Prostate gland (tissue), 2 donors: ENCODE measurements at places on chromosomes 7 and 10.

- DNase-seq, result no peak
- H3K4me1 ChIP-seq, result no peaks in the 10 kb centered on the region
- H3K36me3 ChIP-seq, result no peaks in the 10 kb centered on the region
- H3K4me3 ChIP-seq, result no peak overlapping the region
- H3K27ac ChIP-seq, result no peak overlapping the region
- no peaks in the 10 kb centered on the region for H3K27me3 ChIP-seq
These were observed 83.5 kb downstream of the SGMS1 start for GRCh38 chr10:50540069-50540825.

- no peak for DNase-seq
- H3K4me3 ChIP-seq, result no peak overlapping the region
- H3K36me3 ChIP-seq, result no peaks in the 10 kb centered on the region
These were observed 8.8 kb upstream of the PCGF5 start for GRCh38 chr10:91211675-91212074.

DNA sequence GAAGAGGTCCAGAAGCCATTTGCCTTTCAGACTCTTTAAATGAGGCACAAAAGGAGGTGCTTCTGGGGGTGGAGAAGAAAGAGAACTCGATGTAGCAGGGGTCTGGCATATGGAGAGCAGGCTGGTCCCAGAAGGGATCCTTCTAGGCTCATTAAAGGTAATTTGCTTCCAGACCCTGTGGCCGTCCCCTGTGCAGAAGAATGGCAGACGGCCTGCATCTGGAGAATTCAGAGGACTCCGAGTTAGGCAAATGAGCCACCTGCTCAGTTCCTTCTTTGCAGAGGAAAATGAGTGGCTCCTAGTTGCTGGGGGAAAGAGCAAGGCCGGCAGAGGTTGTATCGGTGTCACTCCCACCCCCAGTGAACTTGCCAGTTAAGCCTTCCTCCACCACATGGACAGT, 73.8 kb upstream of the FAM180A start:
- no peak for DNase-seq
- no peaks in the 10 kb centered on the region for H3K27me3 ChIP-seq
- H3K4me3 ChIP-seq, result no peak overlapping the region
- H3K4me1 ChIP-seq, result no peaks in the 10 kb centered on the region
- H3K27ac ChIP-seq, result no peak overlapping the region

DNA sequence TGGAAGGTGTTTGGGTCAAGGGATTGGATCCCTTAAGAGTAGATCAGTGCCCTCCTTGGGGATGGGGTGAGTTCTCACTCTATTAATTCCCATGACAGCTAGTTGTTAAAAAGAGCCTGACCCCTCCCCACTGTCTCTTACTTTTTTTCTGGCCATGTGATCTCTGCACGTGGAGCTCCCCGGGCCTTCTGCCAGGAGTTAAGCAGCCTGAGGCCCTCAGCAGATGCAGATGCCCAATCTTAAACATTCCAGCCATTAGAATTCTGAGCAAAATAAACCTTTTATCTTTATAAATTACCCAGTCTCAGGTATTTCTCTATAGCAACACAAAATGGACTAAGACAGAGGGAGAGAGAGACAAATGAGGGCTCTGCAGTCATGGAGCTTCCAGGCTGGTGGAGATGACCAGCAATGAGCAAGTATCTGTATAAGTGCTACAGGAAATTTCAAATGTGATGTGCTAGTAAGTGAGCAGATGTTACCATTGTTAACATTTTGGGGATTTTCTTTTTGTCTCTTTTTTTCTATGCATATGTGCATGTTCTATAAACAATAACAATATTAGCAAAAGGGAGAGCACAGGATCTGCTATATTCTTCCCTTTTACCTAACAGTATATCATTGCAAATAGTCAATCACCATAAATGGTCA, 26.7 kb downstream of the PLPP4 start:
- H3K36me3 ChIP-seq, result no peaks in the 10 kb centered on the region
- no peaks in the 10 kb centered on the region for H3K4me1 ChIP-seq
- H3K27me3 ChIP-seq, result no peaks in the 10 kb centered on the region
- H3K4me3 ChIP-seq, result no peak overlapping the region
- H3K27ac ChIP-seq, result no peak overlapping the region

DNA sequence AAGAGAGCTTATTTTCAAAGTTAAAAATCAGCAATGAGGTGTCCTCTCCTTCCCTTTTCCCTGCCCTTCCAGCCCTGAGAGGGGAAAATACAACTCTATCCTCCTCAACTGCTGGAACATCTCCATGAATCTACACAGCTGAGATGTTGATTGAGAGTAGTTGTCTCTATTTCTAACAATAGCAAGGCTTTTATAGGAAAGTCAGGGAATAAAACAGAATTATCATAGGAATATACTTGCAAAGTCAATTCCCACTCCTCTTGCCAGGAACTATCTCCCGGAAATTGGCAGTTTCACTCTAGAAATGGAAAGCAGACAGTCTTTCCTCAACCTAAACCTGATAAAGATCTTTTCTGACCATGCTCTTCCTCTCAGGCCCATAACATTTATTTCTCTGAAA, 8.8 kb downstream of the HGF start:
- no peak overlapping the region for H3K4me3 ChIP-seq
- no peak for DNase-seq
- no peaks in the 10 kb centered on the region for H3K4me1 ChIP-seq
- no peaks in the 10 kb centered on the region for H3K27me3 ChIP-seq
- no peak overlapping the region for H3K27ac ChIP-seq
- H3K36me3 ChIP-seq, result no peaks in the 10 kb centered on the region

- no peak overlapping the region for H3K27ac ChIP-seq
- H3K4me1 ChIP-seq, result peaks cover 3% of the 10 kb centered on the region
- H3K4me3 ChIP-seq, result no peak overlapping the region
- no peaks in the 10 kb centered on the region for H3K27me3 ChIP-seq
- no peaks in the 10 kb centered on the region for H3K36me3 ChIP-seq
These were observed 4.1 kb upstream of the SFR1 start for GRCh38 chr10:104117839-104118323.

- no peak overlapping the region for H3K4me3 ChIP-seq
- no peaks in the 10 kb centered on the region for H3K27me3 ChIP-seq
- no peak overlapping the region for H3K27ac ChIP-seq
- no peaks in the 10 kb centered on the region for H3K4me1 ChIP-seq
- H3K36me3 ChIP-seq, result no peaks in the 10 kb centered on the region
These were observed 82.9 kb downstream of the WDFY4 start for GRCh38 chr10:48767373-48768143.

DNA sequence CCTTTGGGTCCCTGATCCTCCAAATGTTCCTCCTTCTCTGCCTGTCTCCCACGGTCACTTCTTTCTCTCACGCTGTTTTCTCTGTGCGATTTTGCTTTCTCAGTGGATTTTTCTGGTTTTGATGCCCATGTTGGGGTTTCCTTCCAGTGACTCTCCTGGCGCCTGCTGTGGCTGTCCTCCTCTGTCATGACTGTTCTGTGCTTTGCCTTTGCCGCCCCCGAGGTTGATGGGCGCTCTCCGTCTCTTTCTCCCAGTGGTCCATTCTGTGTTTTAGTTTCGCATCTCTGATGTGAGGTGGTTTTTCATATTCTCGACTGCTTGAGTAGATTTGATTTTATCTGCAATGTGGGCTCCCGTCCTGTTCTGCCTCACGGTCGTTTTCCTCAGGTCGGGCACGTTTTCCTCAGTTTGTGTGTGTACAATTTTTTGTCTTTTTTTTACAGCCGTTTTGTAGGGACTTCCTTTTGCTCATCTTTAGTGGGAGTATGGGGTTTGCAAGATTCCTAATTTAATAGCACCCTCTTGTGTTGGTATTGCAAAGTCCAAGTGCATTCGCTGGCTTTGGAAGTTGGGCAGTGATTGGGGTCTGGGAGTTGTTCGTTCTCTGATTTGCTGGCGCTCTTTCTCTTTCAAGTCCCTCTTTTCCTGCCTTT, 100.0 kb downstream of the INPP5A start:
- no peak overlapping the region for H3K4me3 ChIP-seq
- H3K27ac ChIP-seq, result no peak overlapping the region
- peaks cover 10% of the 10 kb centered on the region for H3K4me1 ChIP-seq
- H3K36me3 ChIP-seq, result no peaks in the 10 kb centered on the region
- no peaks in the 10 kb centered on the region for H3K27me3 ChIP-seq
- DNase-seq, result peak; percentile 39

DNA sequence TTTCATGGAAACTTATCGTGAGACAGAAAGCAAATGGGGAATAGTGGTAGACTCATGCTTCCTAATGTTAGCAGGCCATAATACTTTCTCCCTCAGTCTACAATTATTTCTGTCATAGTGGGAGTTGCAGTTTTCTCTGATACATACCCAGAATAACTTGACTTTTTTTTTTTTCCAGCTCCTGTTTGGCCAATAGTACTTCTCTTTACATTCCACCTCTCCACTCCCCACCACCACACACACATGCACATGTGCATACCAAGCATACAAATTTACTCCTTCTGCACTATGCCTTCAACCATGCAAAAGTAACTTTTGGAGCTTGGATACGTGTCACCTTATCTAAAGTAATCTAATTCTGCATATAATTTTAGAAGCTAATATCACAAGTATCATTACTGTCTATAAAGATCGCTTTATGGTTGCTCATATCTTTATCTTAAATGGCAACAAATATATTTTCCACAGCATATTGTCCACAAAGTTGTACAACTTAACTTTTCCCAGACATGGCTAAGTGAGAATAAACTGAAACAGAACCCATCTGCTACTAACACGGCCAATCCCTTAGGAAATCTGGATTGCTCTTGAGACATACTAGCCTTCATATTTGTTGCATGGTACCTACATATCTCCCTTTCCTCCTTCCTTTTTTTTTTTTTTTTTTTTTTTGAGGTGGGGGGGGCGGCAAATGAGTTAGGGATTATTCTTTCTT, 49.0 kb downstream of the TES start:
- no peaks in the 10 kb centered on the region for H3K27me3 ChIP-seq
- no peak overlapping the region for H3K4me3 ChIP-seq
- no peak for DNase-seq
- H3K36me3 ChIP-seq, result no peaks in the 10 kb centered on the region
- no peak overlapping the region for H3K27ac ChIP-seq

GRCh38 chr10:114669648-114670047, 11.6 kb upstream of the ABLIM1 start:
- H3K4me1 ChIP-seq, result no peaks in the 10 kb centered on the region
- no peak overlapping the region for H3K27ac ChIP-seq
- DNase-seq, result no peak
- H3K4me3 ChIP-seq, result no peak overlapping the region
- H3K36me3 ChIP-seq, result no peaks in the 10 kb centered on the region
- no peaks in the 10 kb centered on the region for H3K27me3 ChIP-seq

DNA sequence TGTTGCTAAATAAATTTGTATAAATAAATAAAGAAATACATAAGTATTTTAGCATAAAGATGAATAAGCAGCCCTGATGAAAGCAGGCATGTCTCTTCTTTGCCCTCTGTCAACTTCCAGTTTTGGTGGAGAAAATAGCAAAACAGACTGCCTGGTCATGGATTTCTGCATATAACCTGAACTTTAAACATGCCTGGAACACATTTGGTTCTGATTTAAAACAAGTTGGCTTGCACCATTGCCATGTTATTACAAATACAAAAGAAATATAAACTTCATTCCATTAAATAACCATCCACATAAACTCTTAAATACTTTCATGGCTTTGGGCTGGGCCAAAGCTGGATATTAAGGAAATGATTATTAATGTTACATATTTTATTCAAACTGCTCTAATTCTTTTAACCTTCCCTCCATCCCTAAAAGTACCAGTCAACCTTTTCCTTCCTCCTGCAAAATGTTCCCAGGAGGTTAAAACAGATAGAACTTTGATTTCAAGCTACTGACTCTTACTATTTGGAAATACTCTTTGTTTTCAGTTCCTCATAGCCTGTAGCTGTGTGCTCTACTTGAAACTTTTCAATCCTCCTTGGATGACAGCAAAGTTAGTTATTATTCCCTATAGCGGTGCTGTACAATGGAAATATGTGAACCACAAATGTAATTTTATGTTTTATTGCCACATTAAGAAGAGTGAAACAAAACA, 96.3 kb downstream of the BICC1 start:
- no peak for DNase-seq
- no peak overlapping the region for H3K27ac ChIP-seq
- no peaks in the 10 kb centered on the region for H3K36me3 ChIP-seq
- no peak overlapping the region for H3K4me3 ChIP-seq
- no peaks in the 10 kb centered on the region for H3K4me1 ChIP-seq

DNA sequence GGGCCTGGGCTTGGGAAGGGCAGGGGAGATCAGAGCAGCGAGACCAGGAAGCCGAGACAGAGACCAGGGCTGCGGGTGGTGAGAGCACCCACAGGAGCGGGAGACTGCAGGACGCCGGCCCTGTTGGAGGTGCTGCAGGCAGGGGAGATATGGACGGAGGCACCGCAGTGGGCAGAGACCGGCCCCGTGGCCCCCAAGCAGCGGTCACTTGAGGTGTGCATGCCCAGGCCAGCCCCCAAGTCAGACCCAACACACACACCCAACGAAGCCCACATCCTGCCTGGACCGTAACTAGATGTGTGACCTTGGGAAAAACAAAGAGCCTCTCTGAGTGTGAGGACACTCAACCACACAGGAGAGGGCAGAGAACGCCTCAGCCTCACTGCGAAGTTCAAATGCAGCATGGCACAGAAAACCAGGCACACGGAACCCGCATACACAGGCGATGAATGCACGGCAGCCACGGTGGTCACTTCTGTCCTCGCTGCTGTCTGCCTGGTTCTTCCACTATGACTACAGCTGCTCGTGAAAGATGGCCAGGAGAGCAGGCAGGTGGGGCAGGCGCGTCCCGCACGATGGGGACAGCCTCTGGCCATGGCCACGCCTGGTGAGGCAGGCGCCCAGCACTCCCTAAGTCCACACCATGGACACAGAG, 214.7 kb downstream of the MAD1L1 start:
- no peaks in the 10 kb centered on the region for H3K4me1 ChIP-seq
- H3K27ac ChIP-seq, result no peak overlapping the region
- H3K27me3 ChIP-seq, result no peaks in the 10 kb centered on the region
- no peak for DNase-seq
- no peak overlapping the region for H3K4me3 ChIP-seq

DNA sequence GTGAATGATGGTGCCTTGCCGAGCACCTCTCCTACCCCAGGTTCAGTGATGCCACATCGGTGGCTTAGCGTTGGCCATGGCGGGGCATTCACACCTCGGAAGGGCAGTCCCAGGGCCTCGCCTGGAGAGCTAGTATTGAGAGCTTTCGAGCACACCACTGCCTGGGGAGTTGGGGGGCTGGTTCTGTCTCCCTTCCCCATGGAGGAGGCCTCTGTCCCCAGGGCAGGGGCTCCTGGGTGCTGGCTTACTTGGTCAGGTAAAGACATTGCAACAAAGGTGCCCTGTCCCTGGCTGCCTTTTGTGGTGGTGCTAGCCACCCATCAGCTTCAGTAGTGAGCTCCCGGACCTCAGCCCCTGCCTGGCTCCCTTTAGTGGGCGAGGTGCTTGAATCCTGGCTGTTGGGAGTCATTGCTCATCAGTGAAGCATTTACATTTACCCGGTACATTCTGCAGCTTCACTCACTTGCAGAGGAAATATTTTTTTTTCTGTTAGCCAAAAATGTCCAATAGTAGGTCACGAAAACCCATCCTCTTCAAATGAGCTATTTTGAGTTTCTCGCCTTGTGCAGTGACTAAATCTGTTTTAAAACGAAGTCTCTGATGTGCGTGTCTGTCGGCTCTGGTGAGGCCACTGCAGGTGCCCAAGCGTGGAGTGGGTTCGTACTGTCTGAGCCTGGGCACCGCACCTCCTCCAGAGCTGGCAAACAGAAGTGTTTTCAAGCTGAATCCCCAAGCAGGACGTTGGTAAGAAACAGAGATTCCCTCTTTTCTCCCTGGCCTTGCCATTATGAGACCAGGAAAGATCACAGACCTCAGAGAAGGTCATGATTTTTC, 95.5 kb downstream of the INPP5A start:
- no peak overlapping the region for H3K4me3 ChIP-seq
- H3K27me3 ChIP-seq, result no peaks in the 10 kb centered on the region
- DNase-seq, result no peak
- H3K4me1 ChIP-seq, result peaks cover 25% of the 10 kb centered on the region
- no peaks in the 10 kb centered on the region for H3K36me3 ChIP-seq
- peak overlapping the region; percentile 79 for H3K27ac ChIP-seq
